NCI-H1436 (cell line): ENCODE measurements at places on chromosomes 3 and 15.

DNA sequence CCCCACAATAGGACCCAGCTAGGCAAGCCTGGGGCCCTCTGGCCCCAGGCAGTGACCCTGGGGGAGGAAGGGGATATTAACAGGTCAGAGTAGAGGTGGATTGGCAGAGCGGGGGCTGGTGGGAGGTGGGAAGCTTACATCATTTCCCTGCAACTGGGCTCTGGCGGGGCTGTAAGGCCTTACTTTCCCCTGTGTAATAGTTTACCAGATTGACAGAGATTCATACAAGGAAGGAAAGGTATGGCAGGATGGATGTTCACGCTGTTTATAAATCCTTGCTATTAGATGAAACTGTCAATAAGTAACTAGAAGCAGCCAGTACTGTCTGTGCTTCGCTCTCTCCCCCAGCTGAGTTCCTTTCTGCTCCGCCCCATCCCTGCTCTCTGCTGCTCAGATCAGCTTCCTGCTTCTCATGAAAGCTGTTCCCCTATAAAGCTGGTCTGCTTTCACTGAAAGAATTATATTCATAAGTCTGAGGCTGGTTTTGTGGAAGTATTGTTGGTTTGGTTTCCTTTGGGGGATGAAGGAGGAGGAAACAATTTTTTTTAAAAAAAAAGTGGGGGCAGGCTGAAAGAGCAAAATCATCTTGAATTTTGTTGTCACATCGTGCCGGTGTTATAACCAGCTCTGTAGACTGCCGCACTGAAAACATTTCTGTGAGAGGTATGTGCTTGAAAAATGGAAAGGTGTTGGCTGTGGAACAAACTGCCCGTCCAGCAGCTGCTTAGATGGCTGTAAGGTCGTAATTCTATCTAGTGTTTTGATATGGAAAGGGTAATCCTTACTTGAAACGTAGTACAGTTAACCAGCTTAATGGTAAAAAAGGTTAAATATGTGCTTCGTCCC, 76.4 kb downstream of the BBX start:
- peak; percentile 28 for DNase-seq

DNA sequence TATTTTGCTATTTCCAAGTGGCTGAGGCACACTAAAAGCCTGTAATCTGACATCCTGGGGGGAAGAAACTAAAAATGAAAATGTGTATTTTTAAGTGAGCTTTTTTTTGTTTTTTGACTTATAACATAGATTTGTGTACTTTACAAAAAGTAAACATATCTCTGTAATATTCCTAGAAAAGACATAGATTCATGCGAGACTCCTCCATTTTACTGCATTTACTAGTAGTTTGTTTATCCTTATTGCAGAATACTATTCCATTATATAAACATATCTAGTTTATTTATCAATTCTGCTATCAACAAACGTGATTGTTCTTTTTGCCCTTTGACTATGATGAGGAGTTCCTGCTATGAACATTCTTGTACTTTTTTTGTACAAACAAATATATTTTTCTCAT, 67.8 kb upstream of the PLSCR5 start:
- no peak for DNase-seq

DNA sequence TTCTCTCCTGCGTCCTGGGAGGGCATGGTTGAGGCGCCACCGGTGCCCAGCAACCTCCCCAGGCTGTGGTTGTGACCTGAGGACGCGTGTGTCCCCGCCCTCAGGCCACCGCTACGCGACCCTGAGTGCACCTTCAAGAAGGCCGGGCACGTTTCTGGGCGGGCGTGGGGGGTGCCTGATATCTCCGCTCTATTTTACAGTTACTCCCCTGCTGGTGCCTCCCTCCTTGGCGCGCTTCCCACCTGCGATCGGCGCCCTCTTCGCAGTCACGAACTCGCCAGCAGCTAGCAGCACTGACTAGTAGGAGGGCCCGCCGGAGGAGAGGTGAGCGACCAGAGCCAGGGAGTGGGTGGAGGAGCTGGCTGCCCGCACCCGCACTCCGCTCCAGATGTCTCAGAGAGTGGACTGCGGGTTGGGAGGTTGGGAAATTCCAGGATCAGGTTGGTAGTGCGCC, 43.2 kb upstream of the POLG start:
- no peak for DNase-seq

DNA sequence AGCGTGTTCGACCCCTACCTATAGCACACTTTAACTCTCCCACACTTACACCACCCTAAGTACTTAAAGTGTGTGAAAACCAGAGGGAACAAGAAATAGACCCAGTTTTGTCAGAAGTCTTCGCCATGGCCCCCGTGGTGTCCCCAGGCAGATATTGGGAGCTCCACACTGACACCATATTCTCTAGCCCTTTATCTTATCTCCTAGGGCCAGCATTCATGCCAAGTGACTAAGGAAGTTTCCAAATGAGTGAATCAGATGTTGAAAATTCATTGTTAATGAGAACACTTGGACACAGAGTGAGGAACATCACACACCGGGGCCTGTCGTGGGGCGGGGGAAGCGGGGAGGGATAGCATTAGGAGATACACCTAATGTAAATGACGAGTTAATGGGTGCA, 31.8 kb downstream of the P3H2 start:
- no peak for DNase-seq

GRCh38 chr3:128767094-128767750, 41.2 kb downstream of the RAB7A start:
- DNase-seq, result no peak

DNA sequence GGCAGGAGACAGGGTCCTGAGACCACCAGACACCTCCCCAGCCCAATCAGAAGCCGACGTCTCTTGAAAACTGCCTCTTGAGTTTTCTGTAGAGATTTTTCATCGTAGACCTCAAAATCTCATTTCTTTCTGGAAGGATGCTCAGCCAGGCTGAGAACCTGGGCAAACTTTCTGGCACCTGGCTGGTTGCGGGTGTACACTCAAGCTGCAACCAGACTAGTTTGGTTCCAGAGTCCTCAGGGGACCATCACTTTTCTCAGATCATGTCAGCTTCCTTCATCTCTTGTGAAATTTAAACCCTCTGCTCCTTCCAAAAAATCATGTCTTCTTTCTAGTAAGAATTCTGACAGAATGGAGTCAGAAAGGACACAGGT, 45.1 kb downstream of the CMTM7 start:
- no peak for DNase-seq

DNA sequence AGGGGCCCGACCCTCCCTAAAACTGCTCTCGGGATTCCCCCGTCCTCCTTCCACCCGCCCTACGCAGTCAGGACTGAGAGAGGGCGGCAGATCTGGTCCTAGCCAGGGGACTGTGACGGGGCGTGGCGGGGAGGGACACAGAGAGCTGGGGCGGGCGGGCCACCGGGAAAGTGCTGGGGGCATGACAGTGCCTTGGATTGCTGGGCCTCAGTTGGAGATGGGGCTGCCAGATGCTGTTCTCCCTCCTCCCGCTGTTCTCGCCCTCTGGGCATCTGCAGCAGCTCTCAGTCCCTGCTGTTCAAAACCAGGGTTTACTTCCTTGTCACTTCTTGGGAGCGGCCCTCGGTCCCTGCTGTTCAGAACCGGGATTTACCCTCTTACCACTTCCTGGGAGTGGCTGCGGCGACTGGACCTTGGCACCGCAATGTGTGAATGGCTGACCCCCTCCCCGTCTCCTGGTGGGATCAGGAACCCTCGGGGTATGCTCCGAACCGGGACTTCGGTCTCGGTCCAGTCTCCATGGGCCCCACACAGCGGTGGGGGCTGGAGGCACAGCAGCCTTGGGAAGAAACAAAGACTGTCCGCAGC, 1.8 kb upstream of the RPP25 start:
- no peak for DNase-seq

DNA sequence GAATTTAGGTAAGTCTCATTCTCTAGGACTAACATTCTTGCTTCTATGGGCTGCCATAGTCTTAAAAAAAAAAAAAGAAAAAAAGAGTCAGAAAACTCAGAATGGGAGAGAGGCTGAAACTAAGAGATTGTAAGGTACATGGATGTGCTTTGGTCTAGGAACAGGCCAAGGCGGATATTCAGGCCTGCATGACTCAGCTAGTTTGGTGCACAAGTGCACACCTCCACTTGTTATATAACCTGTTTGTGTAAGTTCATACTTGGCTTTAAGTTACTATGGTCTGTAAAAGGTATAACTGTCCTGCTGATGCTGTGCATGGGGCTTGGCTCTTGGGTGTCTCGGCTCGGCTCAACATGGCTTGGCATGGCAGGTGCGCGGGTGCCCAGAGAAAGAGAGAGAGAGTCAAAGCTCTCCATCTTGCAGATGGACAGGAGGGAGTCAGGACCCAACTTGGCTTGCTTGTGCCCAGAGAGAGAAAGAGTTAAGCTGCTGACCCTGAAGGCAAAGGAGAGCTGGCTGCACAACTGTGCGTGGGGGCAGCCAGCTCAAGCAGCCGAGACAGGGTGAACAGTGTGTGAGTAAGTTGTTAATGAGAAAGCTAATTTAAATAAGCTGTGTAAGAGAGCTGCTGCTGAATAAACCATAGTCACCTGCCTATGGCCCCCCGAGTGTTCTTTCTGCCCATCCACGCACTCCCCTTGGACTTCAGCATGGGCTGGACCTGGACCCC, 31.4 kb upstream of the CHRNB4 start:
- no peak for DNase-seq
